ENCODE measurements at places on chromosomes 5 and 9.

DNA sequence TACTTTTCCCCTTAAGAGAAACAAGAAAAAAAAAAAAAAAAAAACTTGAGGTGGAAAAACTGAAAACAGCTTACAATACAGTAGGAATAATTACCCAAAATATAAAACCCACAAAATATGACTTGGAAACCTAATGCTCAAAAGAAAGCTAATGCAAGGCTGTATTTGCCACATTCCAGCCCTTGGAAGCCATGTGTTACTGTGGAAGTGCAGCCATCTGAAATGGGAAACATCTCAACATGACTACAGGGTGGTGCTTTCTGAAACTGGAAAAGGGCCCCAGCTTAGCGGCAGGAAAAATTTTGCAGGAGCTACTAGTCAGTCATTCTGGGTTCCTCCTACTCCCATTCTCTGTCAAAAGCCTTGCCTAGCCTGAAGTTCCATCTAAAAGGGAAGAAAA lies 20.4 kb downstream of the CDK5RAP2 start:
- no peak for DNase-seq

DNA sequence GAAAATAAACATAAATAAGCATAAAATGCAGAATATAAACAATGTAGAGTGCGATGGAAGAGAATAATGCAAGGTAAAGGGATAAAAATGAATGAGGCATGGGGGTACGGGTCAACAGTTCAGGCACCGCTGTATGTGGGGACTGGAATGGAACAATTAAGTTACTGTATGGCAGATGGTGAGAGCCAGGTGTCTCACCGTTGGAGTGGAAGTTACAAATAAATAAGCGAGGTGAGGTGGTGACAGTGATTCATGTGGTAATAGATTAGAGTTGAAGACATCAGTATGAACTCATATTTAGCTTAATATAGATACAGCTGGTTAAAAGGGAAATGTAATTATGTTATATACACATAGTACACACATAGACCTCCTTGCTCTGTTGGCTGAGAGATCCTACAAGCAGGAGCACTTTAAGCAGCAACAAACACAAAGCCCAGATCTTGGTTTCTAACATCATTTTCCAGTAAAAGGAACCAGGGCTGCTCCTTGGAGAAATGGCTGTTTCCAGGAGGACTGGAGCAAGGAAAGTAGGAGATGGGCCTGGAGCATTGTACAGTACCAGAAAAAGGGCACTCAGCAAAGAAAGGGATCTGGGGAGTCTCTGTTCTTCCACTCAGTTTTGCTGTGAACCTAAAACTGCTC lies 2.4 kb upstream of the OMD start:
- DNase-seq = no peak

GRCh38 chr9:137757613-137758029 lies 120.0 kb upstream of the CACNA1B start:
- no peak for DNase-seq

GRCh38 chr5:98989727-98990126 lies 60.9 kb upstream of the CHD1 start:
- DNase-seq = no peak

DNA sequence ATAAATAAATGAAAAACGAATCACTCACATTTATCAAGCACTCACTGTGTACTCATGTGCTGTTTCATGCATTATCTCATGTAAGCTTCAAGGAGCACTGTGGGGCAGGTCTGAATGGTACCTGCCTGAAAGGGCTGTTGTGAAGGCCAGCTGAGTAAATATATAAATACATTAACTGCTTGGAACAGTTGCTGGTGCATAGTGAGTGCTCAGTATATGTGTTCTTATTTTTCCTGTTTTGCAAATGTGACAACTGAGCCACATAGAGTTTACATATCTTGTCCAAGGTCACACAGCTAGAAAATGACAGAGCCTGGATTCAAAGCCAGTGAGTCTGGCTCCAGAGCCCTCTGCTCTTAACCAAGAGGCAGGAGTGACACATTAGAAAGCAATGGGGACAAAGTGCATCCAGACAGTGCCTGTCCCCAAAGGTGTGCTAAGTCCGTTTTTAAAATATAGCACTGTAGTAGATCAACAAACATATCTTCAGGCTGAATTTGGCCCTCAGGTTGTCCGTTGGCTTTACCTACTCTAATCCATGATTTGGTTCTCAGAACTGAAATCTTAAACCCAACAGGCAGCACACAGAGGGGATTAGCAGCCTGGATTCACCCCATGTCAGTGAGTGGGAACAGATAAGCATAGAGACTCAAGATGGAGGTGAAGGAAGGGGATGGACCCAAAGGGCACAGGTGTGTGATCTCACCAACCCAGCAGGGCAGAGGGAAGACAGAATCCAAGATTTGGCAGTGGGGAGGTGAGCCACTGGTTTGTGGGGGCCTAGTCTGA lies 70.8 kb downstream of the WWC1 start:
- no peak for DNase-seq

DNA sequence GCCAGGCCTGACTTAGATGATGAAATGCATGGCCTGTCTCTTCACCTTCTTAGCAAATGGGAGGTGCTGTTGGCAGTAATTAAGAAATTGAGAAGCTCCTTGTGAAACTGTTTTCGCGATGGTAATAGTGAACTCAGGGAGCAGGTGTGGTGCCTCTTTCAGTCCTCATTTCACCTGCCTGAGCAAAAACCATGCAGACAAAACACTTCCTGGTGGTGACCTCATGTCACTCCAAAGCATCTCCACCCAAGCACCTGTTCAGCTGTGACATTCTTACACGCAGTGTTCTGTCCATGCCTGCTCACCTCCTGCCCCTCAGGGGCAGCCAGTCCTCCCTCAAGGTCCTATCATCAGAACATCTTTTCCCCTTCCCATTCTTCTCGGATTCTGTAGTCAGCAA lies 146.5 kb downstream of the CD180 start:
- DNase-seq = no peak

- DNase-seq = no peak
Measured at GRCh38 chr9:16682273-16682672, 188.2 kb downstream of the BNC2 start.

- DNase-seq = no peak
Measured at GRCh38 chr5:151048526-151048925, 28.1 kb downstream of the GPX3 start.

DNA sequence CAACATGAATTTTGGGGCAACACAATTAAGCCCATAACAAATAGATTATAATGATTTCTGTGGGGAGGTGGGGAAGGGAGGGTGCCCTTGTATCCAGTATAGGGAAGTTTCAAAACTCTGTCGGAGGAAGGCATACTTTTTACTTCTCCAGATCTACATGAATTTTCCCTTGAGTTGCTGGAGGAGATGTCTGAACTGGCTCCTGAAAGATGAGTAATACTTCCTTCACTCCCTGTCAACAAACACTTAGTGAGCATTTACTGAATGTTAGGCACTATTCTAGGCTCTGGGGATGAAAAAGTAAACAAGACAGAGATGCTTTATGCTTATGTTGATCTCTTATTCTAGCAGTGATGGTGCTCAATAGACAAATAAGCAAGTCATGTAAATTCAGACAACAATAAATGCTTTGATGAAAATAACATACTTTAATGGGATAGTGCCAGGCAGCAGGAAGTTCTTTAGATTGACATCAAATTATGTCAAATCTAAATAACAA lies 197.9 kb upstream of the ANKH start:
- no peak for DNase-seq

DNA sequence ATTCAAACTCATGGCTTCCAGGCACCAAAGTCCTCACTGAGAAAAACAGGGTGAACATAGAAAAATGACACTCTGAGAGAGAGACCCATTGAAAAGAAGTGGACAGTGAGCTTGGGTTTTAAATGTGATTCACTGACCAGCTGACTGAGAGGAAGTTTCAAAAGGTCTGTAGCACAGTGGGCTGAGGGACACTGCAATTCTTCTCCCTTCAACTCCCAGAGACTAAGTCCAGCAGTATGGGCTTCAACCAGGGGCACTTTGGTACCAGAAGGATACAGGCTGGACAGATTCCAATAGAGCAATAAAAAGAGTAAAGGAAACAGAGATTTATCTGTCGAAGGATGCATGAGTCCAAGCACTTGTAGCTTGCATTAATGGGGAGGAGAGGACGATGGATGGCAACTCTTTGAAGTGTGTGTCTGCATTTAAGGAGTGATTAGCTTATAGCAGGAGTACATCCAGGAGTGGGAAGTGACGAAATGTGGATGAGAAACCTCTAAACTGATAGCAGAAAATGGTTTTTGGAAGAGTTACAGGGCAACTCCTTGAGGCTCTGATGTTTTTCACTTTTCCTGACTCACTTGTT lies 117.0 kb upstream of the ANKRD55 start:
- no peak for DNase-seq

DNA sequence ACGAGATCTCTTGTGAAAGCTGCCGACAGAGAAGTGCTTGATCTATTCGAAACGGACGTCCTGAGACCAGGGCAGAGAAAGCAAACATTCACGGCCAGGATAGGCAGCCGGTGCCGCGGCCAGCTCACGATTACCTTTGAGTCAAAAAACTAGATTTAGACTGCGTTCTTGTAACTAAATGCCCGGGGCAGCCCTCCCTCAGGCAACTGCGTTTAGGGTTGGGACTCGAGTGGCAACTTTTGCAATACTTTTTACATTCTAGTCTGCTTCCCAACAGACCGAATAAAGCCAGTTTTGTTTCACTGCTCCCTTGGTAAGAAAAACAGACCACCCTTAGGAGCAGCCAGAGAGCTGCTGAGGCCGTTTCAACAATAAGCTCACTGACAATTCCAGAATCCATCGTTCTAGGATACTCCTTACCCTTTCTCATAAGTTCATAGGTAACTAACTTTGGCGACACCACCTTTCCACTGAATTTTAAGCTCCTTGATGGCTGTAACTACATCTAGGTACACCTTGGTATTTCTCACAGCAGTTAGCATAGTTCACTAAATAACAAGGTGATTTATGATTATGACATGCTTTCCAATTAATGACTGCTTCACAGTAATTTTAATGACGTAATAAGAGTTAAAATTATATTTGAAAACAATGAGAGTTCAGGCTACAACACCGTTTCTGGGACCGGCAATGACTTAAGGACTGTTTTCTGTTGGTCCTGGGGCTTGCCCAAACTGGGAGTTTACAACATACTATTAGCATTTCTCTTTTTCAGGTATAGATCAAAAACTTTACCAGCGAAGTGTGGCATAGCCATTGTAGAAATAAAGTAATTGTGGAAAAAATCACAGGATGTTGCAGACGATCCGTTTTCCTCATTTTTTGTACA lies 899 bp upstream of the RAPGEF6 start:
- no peak for DNase-seq

- DNase-seq = no peak
Measured at GRCh38 chr5:106601620-106602019, 1069.1 kb downstream of the EFNA5 start.

DNA sequence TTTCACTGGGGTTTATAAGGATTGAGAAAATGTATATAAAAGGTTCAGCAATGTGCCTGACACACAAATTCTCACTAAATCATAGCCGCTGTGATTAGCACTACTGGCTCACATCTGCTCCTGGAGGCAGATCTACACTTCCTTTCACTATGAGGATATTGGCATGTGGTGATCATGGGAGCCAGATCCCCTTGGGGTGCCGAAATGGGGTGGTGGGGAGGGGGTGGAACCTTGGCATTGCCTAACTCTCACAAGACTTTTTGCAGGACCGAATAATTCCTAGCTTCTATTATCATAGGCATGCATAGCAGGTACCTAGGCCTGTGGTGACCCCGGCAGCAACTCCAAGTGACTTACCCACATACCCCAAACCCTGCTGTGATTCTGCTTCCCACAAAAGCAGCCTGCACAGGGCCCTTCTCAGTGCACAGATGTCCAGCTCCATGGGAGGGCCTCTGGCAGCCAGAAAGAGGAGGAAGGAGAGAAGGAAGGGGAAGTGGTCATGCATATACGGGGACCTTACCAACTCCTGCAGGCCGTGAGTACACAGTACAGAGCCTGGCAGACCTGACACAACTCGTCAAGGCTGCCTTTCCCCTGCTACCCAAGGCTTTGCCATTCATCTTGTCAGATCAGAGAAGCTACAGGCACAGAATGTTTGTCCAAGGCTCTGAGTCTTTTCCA lies 61.3 kb upstream of the IQGAP2 start:
- DNase-seq = no peak

- DNase-seq = no peak
Measured at GRCh38 chr5:132070460-132071337, 2.9 kb upstream of the CSF2 start.

DNA sequence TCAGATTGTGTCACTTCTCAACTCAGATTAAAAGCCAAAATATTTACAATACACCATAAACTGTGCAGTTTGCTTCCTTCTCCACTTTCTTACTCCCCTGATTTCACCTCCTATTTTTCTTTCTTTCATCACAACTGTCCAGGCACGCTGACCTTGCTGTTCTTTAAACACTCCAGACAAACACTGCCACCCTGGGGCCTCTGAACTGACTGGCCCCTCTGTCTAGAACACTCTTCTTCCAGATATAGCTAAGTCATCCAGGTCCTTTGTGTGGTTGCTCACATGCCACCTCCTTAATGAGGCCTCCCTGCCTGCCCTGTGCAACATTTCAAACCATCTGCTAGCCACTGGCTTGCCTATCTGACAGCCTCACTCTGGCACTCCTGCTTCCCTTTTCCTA lies 46.6 kb downstream of the ATG10 start:
- DNase-seq = no peak

DNA sequence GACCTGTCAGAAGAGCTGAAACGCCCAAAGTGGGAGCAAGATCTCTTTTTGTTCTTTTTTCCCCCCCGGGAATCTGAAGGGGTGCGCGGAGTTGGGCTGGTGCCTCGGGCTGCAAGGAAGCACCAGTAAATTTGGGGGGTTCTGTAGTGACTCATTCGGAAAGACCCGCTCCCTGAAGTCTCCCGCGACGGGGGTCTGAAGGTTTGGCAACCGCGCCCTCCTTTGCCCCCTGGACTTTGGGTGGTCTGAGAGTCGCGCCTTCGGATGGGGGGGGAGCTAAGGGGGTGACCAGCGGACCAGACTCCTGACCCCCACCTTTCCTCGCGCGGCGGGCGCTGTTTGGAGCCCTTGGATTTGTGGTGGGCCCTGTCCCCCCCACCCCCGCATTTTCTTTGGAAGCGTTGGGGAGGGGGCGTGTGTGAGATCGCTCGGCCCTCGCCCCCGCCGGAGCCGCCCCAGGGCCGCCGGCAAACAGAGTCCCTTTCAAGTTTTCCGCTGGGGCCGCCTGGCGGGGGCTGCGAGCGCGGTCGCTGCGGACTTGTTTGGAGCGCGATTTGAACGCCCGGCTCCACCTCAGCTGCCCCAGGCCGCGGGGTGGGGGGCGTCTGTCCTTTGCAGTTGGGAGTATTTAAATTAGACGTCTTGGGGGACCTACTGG lies 2.0 kb downstream of the CXXC5 start:
- no peak for DNase-seq

DNA sequence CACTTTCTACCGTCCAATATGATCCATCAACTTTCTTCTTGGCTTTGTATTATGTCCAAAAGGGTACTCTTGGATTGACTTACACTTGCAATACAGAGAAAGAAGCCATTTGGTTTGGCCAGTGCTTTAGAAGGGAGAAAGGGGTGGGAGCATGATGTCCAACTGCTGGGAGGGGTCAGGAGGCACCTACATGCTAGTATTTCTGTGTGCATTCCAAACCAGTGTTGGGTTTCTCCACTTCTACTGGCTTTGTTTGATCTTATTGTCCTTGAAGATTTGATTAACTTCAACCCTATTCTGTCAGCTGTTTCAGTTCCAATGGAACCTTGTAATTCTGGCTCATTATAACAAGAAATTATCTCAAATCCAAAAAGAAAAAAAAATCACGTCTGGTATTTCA lies 27.6 kb downstream of the CYSTM1 start:
- DNase-seq = no peak
